H1 (cell line): ENCODE measurements at places on chromosomes 3 and 15. TPM values are rescaled to one million over a fixed set of nuclear protein-coding genes. Genes with fewer than 3 reads are reported as not detected.

GRCh38 chr3:103127098-103127630 lies 692.3 kb downstream of the ZPLD1 start:
- no peak overlapping the region for H3K4me3 ChIP-seq
- H3K27me3 ChIP-seq, result no peaks in the 10 kb centered on the region
- no peaks in the 10 kb centered on the region for H3K4me1 ChIP-seq
- H3K27ac ChIP-seq, result no peak overlapping the region
- no peak for DNase-seq

GRCh38 chr3:5047764-5048419 lies 68.7 kb downstream of the BHLHE40 start:
- H3K36me3 ChIP-seq, result no peaks in the 10 kb centered on the region
- no peaks in the 10 kb centered on the region; the same call in 1 of the 2 replicates for H3K27me3 ChIP-seq
- no peak overlapping the region for H3K4me3 ChIP-seq
- no peak for DNase-seq
- H3K4me1 ChIP-seq, result no peaks in the 10 kb centered on the region
- H3K27ac ChIP-seq, result no peak overlapping the region

The CTXN2 gene
- 0.08 TPM in 2 replicates for polyA plus RNA-seq

The CPA3 gene
- polyA plus RNA-seq, result not detected in 2 replicates
